ENCODE measurements at places on chromosomes 13 and 19.

DNA sequence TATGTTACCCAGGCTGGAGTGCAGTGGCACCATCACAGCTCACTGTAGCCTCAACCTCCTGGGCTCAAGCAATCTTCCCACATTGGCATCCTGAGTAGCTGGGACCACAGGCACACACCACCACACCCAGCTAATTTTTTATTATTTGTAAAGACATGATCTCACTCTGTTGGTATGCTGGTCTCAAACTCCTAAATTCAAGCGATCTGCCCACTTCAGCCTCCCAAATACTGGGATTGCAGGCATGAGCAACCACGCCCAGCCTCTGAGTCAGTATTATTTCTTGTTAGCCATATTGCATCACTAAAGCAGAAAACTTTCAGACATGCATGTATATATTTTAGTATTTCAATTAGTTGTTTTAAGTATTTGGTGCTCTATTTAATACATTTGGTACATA lies 376.4 kb downstream of the GPC6 start:
- no peak for DNase-seq

GRCh38 chr13:76338003-76338402 lies 548.2 kb downstream of the KCTD12 start:
- no peak for DNase-seq

- DNase-seq, result no peak
These were observed 225.2 kb downstream of the FOXO1 start for GRCh38 chr13:40440990-40441820.

DNA sequence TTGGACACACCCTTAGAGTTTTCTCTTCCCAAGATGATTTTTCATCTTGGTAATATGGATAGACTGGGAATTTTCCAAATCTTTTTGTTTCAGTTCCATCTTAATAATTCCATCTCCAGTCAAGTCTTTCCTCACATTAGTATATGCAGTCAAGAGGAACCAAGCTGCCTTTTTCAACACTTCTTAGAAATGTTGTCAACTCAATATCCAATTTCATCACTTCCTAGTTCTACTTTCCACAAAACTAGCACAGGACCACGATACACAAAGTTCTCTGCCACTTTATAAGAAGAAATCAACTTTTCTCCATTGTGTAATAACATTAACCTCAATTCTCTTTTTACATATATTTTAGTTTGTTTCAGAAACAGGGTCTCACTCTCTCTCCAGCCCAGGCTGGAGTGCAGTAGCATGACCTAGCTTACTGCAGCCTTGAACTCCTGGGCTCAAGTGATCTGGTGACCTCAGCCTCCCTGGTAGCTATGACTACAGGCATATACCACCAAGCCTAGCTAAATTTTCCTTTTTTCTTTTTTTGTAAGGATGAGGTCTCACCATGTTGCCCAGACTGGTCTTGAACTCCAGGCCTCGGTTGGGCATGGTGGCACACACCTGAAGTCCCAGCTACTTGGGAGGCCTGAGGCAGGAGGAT lies 15.5 kb downstream of the ZNF443 start:
- no peak for DNase-seq

GRCh38 chr19:44532819-44533218 lies 3.3 kb upstream of the CEACAM20 start:
- DNase-seq, result no peak

- DNase-seq, result no peak
These were observed 320.2 kb upstream of the ARGLU1 start for GRCh38 chr13:106888148-106888547.

Data from NCI-H187 (cell line).